Thoracic aorta endothelial cell (primary cell): ENCODE measurements at places on chromosomes 2 and 18. TPM values are rescaled to one million over a fixed set of nuclear protein-coding genes. Genes with fewer than 3 reads are reported as not detected.

SLC4A5 gene
- 0.79 and 0.80 TPM in 2 replicates for total RNA-seq

GDF7 gene
- 2.5 and 9.5 TPM in 2 replicates for total RNA-seq

MAPK4 gene
- total RNA-seq: not detected in 2 replicates

ITGB6 gene
- total RNA-seq: 0.07 and 0.13 TPM in 2 replicates

DUSP19 gene
- 2.4 TPM in 2 replicates for total RNA-seq

HNMT gene
- total RNA-seq: 15.4 and 15.7 TPM in 2 replicates
